ENCODE measurements at places on chromosomes 7 and 10.

DNA sequence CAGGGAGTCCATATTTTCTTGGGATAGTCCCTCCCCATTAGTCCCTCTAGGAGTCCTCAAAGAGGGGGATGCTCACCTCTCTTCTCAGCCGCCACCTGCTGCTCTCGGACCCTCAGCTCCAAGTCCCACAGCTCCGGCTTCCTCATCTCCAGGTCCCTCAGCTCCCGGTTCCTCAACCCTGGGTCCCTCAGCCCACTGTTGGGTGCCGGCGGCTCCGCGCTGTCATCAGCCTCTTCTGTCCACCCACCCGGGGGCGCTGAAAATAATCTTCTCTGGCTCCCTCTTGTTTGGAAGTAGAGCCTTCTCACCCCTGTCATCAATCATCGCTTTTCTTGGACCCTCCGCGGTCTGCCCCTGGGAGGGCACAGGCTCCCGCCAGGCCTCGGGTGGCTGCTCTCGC, 13.3 kb upstream of the CNNM1 start:
- no peak overlapping the region for H3K27ac ChIP-seq
- DNase-seq, result no peak
- H3K27me3 ChIP-seq, result no peaks in the 10 kb centered on the region
- no peak overlapping the region for H3K4me3 ChIP-seq

GRCh38 chr7:114073701-114074100, 154.9 kb upstream of the PPP1R3A start:
- H3K27me3 ChIP-seq, result peaks cover 9% of the 10 kb centered on the region
- no peaks in the 10 kb centered on the region for H3K4me1 ChIP-seq
- H3K27ac ChIP-seq, result no peak overlapping the region
- DNase-seq, result no peak

GRCh38 chr10:94146746-94147145, 153.0 kb downstream of the PLCE1 start:
- no peak for DNase-seq
- no peaks in the 10 kb centered on the region for H3K27me3 ChIP-seq
- no peaks in the 10 kb centered on the region for H3K36me3 ChIP-seq

GRCh38 chr10:6520138-6520537, 59.9 kb downstream of the PRKCQ start:
- peak overlapping the region; percentile 9 for H3K4me3 ChIP-seq
- H3K36me3 ChIP-seq, result peaks cover 34% of the 10 kb centered on the region
- no peak for DNase-seq

DNA sequence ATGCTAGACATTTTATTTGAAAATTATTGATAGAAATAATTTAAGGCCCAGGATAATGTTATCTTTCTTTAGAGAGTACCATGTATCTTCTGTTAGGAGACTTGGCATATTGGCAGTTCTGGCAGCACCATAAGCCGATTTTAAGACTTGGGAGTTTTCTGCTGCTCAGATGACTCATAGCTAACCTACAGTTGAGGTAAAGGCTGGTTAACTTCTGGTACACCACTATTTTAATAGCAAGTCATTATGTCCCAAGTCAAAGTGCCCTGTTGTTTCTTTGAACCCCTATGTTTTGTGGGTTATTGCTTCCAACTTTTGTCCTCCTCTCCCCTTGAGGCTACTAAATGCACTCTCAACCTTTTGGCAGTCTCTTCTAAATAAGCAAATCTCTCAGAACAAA, 25.2 kb downstream of the ATRNL1 start:
- H3K4me1 ChIP-seq, result no peaks in the 10 kb centered on the region
- H3K4me3 ChIP-seq, result no peak overlapping the region
- no peak overlapping the region for H3K27ac ChIP-seq
- no peaks in the 10 kb centered on the region for H3K36me3 ChIP-seq

- H3K4me1 ChIP-seq, result no peaks in the 10 kb centered on the region
- H3K36me3 ChIP-seq, result no peaks in the 10 kb centered on the region
- peaks cover 6% of the 10 kb centered on the region for H3K27me3 ChIP-seq
Measured at GRCh38 chr10:125169915-125170314, 9.6 kb upstream of the CTBP2 start.

GRCh38 chr10:22034333-22034732, 30.8 kb upstream of the DNAJC1 start:
- H3K4me3 ChIP-seq, result no peak overlapping the region
- H3K27me3 ChIP-seq, result peaks cover 7% of the 10 kb centered on the region
- H3K27ac ChIP-seq, result no peak overlapping the region
- no peaks in the 10 kb centered on the region for H3K4me1 ChIP-seq

- no peak overlapping the region for H3K4me3 ChIP-seq
- H3K27me3 ChIP-seq, result no peaks in the 10 kb centered on the region
- no peaks in the 10 kb centered on the region for H3K4me1 ChIP-seq
- no peak for DNase-seq
- H3K36me3 ChIP-seq, result no peaks in the 10 kb centered on the region
- no peak overlapping the region for H3K27ac ChIP-seq
Measured at GRCh38 chr7:85103357-85103756, 83.5 kb downstream of the SEMA3D start.

DNA sequence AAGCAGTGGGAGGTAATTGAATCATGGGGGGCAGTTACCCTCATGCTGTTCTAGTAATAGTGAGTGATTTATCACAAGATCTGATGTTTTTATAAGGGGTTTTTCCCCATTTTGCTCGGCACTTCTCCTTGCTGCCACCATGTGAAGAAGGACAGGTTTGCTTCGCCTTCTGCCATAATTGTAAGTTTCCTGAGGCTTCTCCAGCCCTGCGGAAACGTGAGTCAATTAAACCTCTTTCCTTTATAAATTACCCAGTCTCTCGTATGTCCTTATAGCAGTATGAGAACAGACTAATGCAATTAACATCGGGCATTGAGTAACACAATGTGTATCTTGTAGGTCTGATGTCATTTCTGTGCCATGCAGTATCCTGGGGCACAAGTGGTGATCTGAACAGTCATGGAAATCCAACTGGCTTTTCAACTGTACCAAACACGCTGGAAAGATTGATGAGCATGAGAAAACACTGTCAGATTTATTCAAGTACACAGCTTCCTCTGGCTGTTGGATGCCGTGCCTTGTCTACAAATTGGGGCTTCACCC, 208.6 kb upstream of the KIAA1217 start:
- no peak overlapping the region for H3K4me3 ChIP-seq
- no peaks in the 10 kb centered on the region for H3K4me1 ChIP-seq
- no peak overlapping the region for H3K27ac ChIP-seq
- H3K36me3 ChIP-seq, result no peaks in the 10 kb centered on the region

DNA sequence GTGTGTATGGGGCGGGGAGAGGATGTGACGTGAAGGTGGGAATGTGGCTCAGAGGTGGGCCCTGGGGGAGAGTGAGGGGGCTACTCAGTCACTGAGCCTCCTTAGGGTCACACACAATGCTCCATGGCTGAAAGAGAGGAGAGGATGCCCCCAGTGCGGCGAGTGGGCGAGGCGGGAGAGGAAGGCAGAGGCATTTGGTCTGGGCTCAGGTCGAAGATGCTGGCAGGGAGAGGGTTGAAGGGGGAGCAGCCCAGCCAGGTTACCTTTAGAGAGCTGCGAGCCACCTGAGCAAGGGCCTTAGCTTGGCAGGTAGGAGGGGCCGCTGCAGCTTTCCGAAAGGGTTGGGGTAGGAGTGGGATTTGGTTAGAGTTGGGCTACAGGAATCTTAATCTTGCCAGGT, 4.7 kb upstream of the LOXL4 start:
- DNase-seq, result no peak
- no peak overlapping the region for H3K4me3 ChIP-seq
- H3K27me3 ChIP-seq, result peaks cover 36% of the 10 kb centered on the region
- H3K4me1 ChIP-seq, result no peaks in the 10 kb centered on the region

DNA sequence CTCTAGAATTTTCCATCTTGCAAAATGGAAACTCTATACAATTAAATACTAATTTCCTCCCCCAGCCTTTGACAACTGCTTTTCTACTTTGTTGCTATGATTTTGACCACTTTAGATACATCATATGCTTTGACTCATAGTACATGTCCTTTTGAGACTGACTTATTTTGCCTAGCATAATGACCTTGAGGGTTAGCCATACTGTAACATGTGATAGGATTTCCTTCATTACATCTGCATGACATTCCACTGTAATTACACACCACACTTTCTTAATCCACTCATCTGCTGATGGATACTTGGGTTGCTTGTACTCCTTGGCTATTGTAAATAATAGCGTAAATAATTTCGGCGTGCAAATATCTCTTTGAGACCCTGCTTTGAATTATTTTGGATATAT, 127.7 kb downstream of the JAZF1 start:
- peaks cover 10% of the 10 kb centered on the region for H3K27me3 ChIP-seq
- no peaks in the 10 kb centered on the region for H3K4me1 ChIP-seq
- no peak overlapping the region for H3K4me3 ChIP-seq
- H3K36me3 ChIP-seq, result no peaks in the 10 kb centered on the region
- H3K27ac ChIP-seq, result no peak overlapping the region
